ENCODE measurements at places on chromosomes 6 and 20.

GRCh38 chr20:52874241-52874640 is 97.9 kb upstream of the TSHZ2 start:
- DNase-seq, result no peak

- no peak for DNase-seq
Observed at GRCh38 chr6:108080010-108080780, 5.7 kb upstream of the OSTM1 start.

GRCh38 chr20:1627200-1627550 is 7.4 kb upstream of the SIRPB1 start:
- DNase-seq, result no peak

GRCh38 chr20:6660441-6660840 is 107.0 kb upstream of the BMP2 start:
- DNase-seq, result no peak

DNA sequence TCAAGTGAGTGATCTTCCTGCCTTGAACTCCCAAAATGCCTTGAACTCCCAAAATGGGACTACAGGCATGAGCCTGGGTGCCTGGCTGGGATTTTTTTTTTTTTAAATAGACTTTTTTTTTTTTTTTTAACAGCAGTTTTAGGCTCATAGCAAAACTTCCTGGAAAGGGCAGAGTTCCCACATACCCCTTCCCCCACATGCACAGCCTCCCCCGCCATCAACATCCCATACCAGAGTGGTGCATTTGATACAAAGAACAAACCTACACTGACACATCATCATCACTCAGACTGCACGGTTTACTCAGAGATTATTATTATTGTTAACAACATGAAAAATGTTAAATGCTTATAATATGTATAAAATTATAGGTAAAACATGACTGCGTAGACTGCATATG is 26.0 kb downstream of the UQCC1 start:
- DNase-seq, result no peak

- no peak for DNase-seq
Observed at GRCh38 chr6:43705996-43706395, 18.4 kb upstream of the MRPS18A start.

Data from heart left ventricle (tissue), 16 donors.